ENCODE measurements at places on chromosomes 7 and 10. TPM values are rescaled to one million over a fixed set of nuclear protein-coding genes. Genes with fewer than 3 reads are reported as not detected.

PRTFDC1 gene
- total RNA-seq = 39.6 TPM

PLXNA4 gene
- 3.0 TPM for total RNA-seq

YKT6 gene
- 99.4 TPM for total RNA-seq

WDFY4 gene
- not detected for total RNA-seq

MEPCE gene
- 48.0 TPM for total RNA-seq

ANKRD61 gene
- not detected for total RNA-seq

GBX1 gene
- total RNA-seq = not detected

APBB1IP gene
- 5.9 TPM for total RNA-seq

PARP12 gene
- 14.0 TPM for total RNA-seq

OR2A42 gene
- total RNA-seq = not detected

KIAA1217 gene
- total RNA-seq = 12.5 TPM

ADCYAP1R1 gene
- total RNA-seq = not detected

FBXO24 gene
- 0.54 TPM for total RNA-seq

SDK1 gene
- not detected for total RNA-seq

PDSS1 gene
- total RNA-seq = 9.2 TPM

WEE2 gene
- not detected for total RNA-seq

ITIH5 gene
- 0.09 TPM for total RNA-seq

SCD gene
- 99.9 TPM for total RNA-seq
